ENCODE measurements at places on chromosomes 1 and 21.

DNA sequence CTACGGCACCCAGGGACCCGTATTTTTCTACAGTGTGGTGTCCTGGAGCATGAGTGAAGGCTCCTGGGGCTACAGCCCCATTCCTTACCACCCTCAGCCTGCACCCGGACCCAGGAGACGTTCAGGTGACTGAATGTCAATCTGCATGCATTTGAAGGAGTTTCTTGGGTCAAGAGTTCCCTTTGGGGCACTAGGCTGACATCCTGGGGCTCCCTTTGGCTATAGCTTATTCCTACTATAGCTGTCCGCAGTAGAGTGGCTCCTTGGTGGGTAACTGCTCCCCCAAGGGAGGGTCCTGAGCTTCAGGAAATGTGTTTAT is 19.9 kb upstream of the LRRN2 start:
- no peak for DNase-seq

- DNase-seq, result no peak
These were observed 468 bp upstream of the MX1 start for GRCh38 chr21:41425588-41425953.

DNA sequence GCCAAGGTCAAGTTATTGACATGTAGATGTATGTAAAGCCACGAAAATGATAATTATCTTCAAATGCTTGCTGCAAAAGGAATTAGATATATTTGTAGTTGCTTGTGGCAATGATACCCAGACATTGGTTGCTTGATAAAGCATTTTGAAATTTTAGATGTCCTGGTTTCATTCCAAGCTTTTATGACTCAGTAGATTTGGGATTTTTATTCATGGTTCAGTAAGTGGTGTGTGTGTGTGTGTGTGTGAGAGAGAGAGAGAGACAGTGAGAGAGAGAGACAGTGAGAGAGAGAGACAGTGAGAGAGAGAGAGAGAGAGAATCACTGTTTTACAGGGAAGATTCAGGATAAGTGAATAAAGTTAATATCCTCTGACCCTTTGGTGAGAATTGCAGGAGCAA is 498.2 kb upstream of the C1orf87 start:
- DNase-seq, result no peak

DNA sequence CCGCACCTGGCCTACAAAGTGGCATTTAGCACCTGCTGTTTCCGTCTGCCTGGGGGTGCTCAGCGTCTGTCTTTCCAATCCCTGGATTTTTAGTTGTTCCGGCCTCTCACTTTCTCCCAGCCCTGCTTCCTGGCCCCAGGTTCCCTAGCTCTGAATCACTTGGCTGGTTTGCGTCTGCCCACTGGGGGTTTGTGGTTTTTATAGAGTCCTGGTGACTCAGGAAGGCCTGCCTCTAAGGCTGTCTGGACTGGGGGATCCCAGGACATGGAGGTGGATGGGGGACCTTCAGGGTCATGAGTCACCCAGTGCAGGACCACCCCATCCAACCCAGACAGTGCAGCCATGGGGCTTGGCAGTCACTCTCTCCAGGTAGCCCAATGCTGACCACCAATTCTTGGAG is 53.5 kb downstream of the MRPL37 start:
- DNase-seq, result peak; percentile 67

- no peak for DNase-seq
These were observed 843 bp downstream of the DIP2A start for GRCh38 chr21:46459356-46460112.

DNA sequence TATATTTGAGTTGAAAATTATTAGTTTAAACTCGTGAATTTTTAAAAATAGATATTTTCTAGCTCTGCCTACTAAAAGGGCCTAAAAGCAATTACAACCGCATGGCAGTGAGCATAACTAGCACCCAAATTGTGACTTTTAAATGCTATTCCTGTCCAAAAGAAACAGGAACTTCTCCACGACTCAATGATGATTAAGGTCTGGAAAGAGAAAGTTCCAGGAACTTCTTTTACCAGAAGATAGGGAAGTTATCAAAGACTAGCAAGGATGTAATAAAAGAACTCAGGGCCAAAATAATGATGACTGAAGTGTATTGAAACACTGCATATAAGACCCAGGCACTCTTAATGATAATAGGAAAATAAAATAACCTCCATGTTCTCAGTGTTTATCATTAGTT is 313.0 kb downstream of the PLPP3 start:
- DNase-seq, result no peak

GRCh38 chr1:193342811-193343210 is 156.4 kb upstream of the B3GALT2 start:
- no peak for DNase-seq

- no peak for DNase-seq
These were observed 62.2 kb downstream of the S100B start for GRCh38 chr21:46542588-46543124.

GRCh38 chr1:200890818-200891773 is 3.6 kb upstream of the INAVA start:
- peak; percentile 15 for DNase-seq
